HepG2 (cell line): ENCODE measurements at places on chromosomes 3 and 15.

DNA sequence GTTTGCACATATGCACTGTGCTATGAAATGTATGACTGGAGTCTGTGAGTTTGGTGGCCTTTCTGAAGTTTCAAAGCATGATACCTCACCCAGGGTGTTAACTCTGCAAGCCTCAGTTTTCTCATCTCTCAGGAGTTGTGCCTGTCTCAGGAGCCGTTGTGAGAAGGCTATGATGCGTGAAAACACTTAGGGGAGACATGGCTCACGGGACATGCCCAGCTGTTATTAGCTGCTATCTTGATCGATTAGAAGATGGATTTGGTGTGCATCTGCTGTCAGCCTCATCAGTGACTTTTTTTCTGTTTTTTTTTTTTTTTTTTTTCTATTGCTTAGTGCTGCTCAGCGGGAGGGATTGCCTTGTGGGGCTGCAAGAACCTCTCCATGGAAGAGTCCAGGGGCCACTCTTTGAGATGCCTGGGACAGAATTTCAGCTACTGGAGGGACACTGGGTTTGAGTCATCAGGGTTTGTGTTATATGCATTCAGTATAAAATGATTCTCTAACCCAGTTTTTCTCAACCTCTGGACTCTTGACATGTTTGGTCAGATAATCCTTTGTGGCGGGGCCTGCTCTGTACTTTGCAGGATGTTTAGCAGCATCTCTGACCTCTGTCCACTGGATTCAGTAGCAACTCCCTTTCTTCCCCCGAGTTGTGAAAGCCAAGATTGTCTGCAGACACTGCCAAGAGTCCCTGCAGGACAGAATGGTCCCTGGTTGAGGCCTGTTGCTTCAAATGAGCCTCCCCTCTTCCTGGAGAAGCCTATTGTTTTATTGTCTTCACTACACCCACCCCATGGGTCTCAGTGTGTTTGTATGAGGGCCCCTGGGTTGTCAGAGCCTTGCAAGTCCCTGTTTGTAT is 181.4 kb downstream of the CACNA2D3 start:
- no peak overlapping the region for H3K27ac ChIP-seq
- H3K36me3 ChIP-seq, result no peaks in the 10 kb centered on the region
- H3K4me3 ChIP-seq, result no peak overlapping the region
- no peaks in the 10 kb centered on the region for H3K27me3 ChIP-seq

- H3K27me3 ChIP-seq, result no peaks in the 10 kb centered on the region
- no peak for DNase-seq
- H3K27ac ChIP-seq, result no peak overlapping the region
These were observed 169.5 kb downstream of the CADPS start for GRCh38 chr3:62705721-62706120.

- H3K27ac ChIP-seq, result no peak overlapping the region
- no peak overlapping the region for H3K4me3 ChIP-seq
- peaks cover 24% of the 10 kb centered on the region for H3K4me1 ChIP-seq
- no peaks in the 10 kb centered on the region for H3K36me3 ChIP-seq
- no peak for DNase-seq
- H3K27me3 ChIP-seq, result no peaks in the 10 kb centered on the region
These were observed 9.9 kb upstream of the ARHGEF3 start for GRCh38 chr3:56811546-56812202.

- H3K36me3 ChIP-seq, result no peaks in the 10 kb centered on the region
- H3K27ac ChIP-seq, result no peak overlapping the region
- H3K4me1 ChIP-seq, result peaks cover 86% of the 10 kb centered on the region
- no peak for DNase-seq
These were observed 61.6 kb upstream of the RYK start for GRCh38 chr3:134312072-134312872.

DNA sequence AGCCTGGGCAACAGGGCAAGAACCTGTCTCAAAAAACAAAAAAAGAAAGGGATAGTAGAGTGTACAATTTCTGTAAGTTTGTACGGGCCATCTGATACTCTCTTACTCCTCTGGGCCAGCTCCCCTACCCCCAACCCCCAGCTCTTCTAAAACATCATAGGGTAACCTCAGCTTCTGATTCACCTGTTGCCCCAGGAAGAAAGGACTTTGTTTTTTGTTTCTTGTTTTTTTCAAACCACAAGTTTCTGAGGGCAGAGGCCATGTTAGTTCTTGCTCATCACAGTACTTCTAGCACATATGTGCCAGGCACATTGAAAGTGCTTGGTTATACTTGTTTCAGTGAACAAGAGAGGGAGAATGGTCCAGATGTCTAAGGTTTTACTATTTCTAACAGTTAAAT is 20.2 kb downstream of the ATOSA start:
- no peaks in the 10 kb centered on the region for H3K27me3 ChIP-seq
- H3K4me1 ChIP-seq, result no peaks in the 10 kb centered on the region
- no peak overlapping the region for H3K27ac ChIP-seq
- no peak overlapping the region for H3K4me3 ChIP-seq
